ENCODE measurements at places on chromosomes 3 and 15.
A peak's percentile ranks its signal among the peaks of the same experiment; 100 is the strongest.

- DNase-seq, result no peak
Observed at GRCh38 chr3:127377801-127378655, 90.2 kb upstream of the PRR20G start.

- no peak for DNase-seq
Observed at GRCh38 chr3:123155471-123156011, 46.2 kb upstream of the SEC22A start.

GRCh38 chr3:41966206-41966605 is 4.3 kb upstream of the ULK4 start:
- no peak for DNase-seq

DNA sequence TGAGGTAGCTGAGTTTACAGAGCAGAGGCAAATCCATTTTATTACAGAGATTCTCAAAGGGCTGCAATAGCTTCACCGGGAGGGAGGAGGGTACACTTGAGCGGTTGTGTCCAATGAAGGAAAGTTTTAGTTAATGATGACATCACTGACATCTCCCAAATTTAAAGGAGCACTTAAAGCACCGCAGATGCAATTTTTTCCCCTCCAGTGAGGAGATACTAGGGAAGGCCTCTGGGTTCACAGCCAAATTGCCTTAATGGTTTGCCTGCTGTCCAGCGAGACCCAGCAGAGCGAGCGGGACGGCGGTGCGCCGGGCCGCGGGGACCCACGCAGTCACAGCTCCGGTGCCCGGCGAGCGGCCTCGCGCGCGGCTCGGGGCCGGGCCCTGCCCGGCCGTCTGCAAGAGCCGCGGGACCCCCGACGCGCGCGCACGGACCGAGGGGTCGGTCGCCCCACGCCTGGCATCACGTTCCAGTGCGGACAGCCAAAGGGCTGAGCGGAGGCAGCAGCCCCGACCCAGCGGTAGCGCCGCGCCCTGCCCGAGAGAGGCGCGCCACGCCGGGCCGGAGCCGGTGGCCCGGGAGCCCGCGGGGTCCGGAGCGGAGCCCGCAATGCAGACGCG is 160.5 kb upstream of the CHRNA7 start:
- peak; percentile 13 for DNase-seq

DNA sequence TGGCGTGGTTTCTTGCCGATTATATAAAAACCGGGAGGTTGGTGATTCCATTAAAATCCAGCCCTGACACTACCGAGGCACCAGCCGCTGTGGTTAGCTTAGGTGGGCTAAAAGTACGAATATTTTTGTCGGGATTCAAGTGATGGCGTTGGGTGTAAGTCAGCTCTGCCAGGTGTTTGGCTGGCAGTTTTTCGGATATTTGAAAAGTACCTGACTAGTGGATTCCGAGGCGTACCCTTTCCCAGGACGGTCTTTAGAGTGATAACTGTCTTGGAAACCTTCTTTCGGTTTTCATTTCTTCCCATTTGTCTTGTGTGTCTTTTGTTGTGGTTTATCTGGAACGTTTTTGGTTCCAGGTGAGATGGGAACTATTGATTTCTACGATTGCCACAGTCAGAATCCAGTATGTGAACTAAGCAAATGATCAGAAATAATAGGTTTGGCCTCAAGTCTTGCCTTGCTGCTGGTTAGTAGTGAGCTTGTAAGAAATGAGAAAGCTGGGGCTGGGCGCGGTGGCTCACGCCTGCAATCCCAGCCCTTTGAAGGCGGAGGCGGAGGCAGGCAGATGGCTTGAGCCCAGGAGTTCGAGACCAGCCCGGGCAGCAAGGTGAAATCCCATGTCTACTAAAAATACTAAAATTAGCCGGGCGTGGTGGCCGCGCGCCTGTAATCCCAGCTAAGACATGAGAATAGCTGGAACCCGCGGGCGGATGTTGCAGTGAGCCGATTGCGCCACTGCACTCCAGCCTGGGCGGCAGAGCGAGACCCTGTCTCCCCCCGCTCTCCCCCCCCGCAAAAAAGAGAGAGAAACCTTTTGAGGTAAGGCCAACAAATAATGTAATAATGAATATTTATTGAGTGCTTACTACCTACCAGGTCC is 1.4 kb downstream of the FYTTD1 start:
- DNase-seq, result peak; percentile 32

- DNase-seq, result no peak
Observed at GRCh38 chr3:124966521-124967445, 32.2 kb upstream of the MUC13 start.

DNA sequence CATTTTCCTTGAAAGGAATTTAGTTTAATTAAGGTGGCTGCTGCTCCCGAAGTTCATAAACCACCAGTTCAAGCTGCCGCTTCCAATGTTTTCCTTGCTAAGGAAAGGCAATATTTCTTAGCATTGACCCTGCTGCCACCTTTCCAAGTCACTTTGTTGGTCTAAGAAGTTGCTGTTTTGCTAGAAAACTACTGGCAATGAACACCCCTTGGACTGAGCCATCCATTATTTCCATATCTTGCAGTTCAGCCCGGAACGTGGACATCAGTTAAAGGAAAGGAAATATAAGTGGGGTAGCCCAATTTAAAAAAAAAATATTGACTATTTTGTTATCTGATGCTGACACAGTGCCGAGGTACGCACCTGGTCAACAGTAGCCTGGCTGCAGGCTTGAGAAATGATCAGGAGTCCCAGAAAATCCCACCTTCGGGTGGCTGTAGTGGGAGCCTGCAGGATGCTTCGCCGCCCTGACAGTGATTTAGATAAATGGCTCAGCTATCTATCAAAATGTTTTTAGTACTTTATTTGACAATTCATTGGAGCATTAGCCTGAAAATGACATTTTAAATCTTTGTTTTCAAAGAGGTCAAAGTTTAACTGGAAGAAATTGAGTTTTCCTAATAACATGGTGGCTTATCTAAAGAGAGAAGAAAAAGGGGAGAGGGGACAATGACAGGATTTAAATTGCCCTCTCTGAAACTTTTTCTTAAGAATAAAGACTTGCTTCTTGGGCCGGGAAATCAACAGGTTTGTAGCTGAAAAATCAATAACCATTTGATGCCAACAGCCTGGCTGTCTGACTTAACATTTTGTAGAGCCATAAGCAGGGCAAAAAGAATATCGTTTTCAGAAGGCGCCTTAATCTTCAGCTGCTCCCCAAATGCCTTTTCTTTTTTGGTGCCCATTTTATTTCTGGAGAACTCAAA is 1.6 kb downstream of the RARB start:
- no peak for DNase-seq

DNA sequence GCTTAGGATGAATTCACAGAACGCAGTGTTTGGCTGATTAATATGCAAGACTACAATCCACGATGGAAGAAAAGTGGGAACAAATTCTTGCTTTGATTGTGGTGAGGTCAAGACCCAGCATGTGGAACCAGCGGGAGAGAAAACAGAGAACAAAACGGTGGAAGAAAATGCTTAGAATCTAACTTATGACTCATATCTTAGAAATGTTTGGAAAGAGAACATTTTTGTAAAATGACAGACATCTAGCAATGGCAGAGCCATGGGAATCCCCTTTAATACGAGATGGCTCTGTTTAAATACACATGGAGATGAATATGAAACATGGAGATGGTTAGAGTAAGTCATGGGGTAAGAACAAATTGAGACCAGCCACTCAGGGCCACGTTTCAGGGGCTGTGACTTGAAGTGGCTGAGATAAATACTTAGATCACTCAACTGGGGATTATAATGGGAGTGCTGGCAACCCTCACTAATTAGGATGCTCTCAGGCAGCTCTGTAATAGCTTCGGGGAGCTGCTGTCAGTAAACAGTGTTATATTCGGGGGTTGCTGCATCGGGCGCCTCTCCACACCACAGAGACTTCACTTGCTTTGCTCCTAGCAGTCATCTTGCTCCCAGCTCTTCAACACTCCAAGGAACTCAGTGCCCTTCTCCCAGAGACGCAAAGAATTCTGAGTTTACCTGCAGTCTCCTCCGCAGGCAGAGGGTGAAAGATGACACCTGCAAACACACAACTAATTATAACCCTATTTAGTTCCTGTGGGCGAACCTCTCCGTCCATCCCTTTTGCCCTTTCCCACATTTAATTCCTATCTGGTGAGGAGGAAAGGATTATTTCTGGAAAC is 68.0 kb upstream of the ONECUT1 start:
- DNase-seq, result peak; percentile 54
